ENCODE measurements at places on chromosomes 4 and X.

- DNase-seq, result no peak
Observed at GRCh38 chrX:15672881-15673280, 8.3 kb upstream of the CLTRN start.

DNA sequence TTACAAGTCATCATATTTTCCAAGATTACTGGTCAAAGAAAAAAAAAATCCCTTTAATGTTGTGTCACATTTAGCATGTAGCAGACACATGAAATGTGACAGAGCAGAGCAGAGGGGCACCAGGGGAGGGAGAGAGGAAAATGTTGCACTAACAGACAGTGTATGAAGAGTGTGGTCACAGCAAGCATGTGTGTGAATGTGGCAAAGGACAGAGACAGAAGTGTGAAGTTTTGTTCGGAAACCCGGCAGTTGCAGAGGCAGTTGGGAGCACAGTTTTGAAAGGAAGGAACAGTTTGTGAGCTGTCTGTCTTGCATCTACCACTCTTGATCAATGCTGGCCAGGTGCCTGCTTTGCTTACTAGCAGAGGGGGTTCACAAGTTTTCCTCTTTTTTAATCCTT is 83.9 kb upstream of the MAP3K15 start:
- no peak for DNase-seq

- DNase-seq, result no peak
Observed at GRCh38 chrX:74535086-74535407, 79.4 kb downstream of the RLIM start.

GRCh38 chr4:1053080-1053661 is 41.7 kb downstream of the FGFRL1 start:
- no peak for DNase-seq

DNA sequence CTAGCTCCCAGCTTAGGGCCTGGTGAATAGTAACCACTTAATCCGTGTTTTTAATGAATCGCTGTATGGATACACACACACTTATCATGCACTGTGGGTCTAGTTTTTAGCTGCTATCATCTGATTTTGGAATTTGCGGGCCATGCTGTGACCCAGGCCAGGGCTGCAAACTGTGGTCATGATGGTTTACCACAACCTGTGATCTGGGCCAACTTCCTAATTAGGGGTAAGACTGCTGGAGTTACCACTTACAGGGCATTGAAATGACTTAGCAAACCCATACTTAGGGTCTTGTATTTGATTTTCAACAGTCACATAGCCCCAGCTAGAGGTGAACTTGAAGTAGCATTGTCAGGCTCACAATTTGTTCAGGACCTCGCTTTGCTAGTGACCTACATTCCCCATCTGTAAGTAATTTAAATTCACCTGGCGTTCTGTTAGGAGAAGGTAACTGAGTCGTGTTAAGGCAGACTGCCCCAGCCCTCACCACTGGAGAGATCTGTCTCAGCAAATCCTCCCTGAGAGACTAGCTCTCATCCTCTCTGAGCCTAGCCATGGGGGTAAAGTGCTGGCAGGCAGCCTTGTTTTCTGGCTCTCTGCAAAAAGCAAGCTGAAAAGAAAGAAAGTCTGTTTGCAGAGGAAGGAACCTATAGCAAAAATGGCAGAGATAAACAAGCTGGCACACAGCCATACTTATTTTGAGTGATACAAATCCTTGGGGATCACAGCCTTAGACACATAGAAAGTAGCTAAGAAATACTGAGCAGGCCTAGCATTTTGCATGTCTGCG is 33.8 kb upstream of the EGFL6 start:
- DNase-seq, result no peak

DNA sequence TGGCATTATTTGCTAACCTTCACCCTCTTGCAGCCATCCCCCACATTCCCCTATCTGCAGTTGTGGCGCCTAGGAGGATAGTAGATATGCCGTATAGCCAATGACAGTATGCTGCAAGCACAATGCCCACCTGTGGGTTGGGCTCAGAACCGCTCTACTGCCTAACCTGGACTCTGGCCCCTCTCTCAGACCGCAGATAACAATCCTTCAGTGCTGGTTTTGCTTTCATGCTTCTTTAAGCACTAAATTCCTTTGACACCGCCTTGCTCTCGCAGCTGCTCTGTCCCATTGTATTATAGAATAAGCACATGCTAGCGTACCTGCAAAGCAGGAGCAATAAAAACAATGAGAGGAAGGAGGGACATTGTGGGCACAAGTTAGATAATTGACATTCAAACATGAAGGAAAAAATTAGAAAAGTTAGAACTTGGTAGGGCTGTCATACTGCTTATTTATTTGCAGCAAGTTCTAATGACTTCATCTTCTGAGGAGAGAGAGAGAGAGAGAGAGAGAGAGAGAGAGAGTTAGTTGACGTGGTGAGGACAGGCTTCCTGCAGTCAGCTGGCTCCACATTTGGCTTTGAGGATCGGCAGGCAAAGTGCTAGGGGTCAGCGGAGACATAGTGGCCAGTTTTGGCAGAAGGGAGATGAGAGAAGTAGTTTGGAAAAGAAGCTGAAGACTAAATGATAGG is 55.8 kb downstream of the WWC2 start:
- DNase-seq, result no peak

GRCh38 chrX:1464971-1465285 is 12.2 kb upstream of the ASMTL start:
- DNase-seq, result no peak

GRCh38 chrX:71958281-71958675 is 47.6 kb downstream of the NHSL2 start:
- DNase-seq, result no peak

DNA sequence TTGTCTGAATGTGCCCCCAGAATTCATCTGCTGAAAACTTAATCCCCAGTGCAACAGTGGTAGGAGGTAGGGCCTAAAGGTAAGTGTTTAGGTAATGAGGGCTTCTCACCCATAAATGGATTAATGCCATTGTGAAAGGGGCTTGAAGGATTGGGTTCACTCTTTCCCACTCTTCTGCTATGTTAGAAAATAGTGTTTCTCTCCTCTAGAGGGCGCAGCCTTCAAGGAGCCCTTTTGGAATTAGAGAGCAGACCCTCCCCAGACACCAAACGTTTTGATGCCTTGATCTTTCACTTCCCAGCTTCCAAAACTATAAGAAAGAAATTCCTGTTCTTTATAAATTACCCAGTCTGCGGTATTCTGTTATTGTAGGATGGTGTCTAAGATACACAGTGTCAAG is 706.4 kb downstream of the SMARCA1 start:
- DNase-seq, result no peak

- DNase-seq, result no peak
Observed at GRCh38 chrX:7117587-7117986, 29.9 kb upstream of the STS start.

DNA sequence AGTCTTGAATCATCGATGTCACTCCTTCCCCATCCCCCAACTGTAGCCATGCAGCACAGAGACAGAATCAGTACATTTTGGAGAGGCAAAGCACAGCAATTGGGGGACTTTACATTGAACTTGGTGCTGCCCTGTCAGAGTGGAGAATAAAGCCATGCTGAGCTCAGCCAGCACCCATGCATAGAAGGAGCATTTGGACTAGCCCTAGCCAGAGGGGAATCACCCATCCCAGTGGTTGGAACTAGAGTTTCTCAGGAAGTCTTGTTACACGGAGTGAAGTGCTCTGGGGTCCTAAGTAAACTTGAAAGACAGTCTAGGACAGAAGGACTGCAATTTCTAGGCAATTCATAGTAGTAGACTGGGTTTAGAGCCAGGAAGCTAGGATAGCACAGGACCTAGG is 49.6 kb downstream of the STPG2 start:
- DNase-seq, result no peak

- no peak for DNase-seq
Observed at GRCh38 chrX:115898382-115899001, 272.1 kb upstream of the AGTR2 start.

GRCh38 chr4:99483636-99484035 is 27.2 kb upstream of the C4orf17 start:
- DNase-seq, result no peak

- DNase-seq, result no peak
Observed at GRCh38 chr4:102809190-102809589, 18.2 kb downstream of the UBE2D3 start.

DNA sequence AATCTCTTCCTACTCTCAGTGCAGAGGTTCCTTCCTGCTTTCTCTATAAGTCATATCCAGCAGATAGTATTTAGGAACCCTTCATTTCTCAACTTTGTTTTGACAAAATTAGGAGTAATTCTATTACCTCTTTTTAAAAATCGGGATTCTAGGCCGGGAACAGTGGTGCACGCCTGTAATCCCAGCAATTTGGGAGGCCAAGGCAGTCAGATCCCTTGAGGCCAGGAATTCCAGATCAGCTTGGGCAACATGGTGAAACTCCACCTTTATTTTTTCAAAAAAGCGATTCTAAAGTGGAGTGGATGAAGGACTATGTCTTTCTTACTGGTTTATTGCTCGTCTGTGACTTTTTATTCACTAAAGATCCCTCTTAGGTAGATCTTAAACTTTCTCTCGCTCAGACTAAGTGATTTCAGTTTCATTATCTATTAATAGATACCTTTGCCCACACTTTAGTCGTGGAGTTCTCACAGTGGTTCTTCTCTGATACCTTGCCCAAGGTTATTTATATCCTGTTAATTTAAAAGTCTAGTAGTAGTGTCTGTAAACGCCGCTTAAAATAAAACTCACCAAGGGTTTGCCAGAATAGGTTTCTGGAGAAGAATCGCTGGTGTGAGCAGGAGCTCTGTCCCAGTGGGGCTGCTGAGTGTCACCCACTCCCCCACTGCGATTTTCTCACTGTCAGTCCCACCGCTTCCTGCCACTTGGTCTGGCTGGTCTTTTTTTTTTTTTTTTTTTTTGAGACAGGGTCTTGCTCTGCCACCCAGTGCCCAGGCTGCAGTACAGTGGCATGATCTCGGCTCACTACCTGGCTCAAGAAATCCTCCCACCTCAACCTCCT is 27.0 kb upstream of the TMEM131L start:
- no peak for DNase-seq

DNA sequence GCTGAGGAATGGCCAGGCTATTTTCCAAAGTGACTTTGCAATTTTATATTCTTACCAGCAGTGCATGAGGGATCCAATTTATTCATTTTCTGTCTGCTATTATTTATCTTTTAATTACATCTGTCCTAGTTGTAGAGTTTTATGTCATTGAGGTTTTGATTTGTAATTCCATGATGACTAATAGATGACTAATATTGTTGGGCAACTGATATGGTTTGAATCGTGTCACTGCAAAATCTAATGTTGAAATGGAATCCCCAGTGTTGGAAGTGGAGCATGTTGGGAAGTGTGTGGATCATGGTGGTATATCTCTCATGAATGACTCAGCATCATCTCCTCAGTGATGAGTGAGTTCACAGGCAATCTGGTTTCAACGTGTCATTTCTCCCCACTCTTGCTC is 201.5 kb downstream of the TBX22 start:
- DNase-seq, result no peak

DNA sequence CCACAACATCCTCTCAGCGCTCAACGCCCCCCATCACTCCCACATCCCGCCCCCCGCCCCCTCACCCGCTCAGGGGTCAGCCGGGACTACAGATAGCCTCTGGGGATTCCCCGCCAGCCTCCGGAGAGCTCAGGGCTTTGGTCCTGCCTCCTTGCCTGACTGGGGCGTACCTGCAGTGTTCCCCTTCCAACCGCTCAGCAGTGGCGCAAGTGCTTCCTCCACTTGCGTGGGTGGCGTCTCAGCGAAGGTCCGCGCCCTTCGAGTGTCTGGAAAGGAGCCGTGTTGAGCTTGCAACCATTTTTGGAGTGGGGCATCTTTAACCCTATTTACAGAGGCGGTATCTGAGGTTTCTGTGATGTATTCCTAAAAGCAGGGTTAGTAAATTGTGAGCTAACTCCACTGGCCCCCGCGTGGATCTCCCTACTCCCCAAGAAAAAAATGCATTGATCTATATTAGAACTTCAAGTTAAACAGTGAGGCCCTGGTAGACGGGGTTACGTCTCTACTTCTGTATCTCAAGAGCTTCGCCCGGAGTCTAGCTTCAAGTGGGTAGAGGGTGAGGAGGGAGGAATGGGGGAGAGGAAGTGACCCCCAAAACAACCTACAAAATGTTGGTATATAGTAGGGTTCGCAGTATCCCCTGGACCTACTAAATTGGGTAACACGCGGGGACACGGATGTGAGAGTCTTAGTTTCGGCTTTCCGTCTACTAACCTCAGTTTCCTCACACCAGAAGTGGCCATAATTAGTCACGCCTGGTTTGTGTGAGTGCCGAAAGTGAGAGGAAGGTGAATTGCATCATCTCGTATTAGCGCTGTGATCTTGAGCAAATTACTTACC is 16.1 kb downstream of the NKX3-2 start:
- no peak for DNase-seq

- DNase-seq, result no peak
Observed at GRCh38 chr4:146112389-146112788, 63.1 kb upstream of the LSM6 start.

GRCh38 chr4:65066106-65066505 is 604.2 kb downstream of the EPHA5 start:
- no peak for DNase-seq

GRCh38 chr4:52935317-52935716 is 73.2 kb downstream of the RASL11B start:
- no peak for DNase-seq

DNA sequence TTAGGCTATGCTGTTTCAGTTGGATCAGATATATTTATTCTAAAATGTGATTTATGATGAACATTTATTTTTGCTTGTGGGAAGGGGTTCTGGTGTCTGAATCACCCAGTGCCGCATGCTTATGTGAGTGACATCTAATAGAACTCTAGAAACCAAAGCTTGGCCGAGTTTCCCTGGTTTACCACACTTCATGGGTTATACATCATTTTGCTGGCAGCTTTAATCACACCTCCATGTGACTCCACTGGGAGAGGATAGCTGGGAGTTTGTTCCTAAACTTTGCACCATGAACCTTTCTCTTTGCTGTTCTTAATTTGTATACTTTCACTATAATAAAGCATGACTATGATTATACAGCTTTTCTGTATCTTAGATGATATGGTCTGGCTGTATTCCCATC is 382.9 kb downstream of the INPP4B start:
- DNase-seq, result no peak

DNA sequence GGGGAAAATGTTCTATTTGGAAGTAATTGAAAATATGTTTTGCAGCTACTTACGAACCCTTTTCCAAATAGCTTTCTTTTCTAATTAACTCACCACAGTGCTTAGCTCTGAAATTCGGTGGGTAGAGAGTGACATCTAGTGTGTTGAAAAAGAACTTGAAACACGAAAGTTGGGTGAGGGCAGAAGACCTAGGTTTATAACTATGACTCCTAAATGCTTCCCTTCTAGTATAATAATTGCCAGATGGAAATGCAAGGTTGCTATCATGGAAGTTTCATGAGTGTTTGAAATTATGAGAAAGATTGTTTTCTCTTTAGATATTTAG is 77.3 kb upstream of the NOCT start:
- no peak for DNase-seq

- no peak for DNase-seq
Observed at GRCh38 chrX:71320126-71320525, 18.6 kb downstream of the ITGB1BP2 start.

DNA sequence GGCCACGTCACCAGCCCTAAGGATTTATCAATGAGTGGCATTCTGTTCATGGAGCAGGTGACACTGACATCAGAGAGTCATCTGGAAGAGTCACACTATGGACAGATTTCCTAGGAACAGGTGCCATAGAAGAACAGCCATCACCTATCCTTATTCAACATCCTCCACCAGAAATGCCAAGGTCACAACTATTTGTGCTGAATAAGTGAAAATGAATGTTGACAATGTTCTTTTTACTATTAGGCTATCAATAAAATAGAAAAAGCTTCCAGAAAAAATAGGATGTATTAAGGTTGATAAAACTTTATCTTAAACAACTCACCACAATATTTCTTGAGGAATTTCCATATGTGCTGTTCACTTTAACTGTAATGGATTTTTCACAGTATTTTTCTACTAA is 62.9 kb downstream of the HAUS3 start:
- DNase-seq, result no peak

Data from stimulated activated CD8-positive, alpha-beta memory T cell treated with anti-CD3 and anti-CD28 coated beads, Interleukin-4, amount 100 ng/mL, for 1 hour (primary cell).